Right kidney (tissue), 9 donors: ENCODE measurements at places on chromosomes 5 and 9.

GRCh38 chr5:154260224-154260927, 69.8 kb downstream of the GALNT10 start:
- no peak for DNase-seq

GRCh38 chr9:92392690-92393089, 11.7 kb downstream of the OGN start:
- no peak for DNase-seq

DNA sequence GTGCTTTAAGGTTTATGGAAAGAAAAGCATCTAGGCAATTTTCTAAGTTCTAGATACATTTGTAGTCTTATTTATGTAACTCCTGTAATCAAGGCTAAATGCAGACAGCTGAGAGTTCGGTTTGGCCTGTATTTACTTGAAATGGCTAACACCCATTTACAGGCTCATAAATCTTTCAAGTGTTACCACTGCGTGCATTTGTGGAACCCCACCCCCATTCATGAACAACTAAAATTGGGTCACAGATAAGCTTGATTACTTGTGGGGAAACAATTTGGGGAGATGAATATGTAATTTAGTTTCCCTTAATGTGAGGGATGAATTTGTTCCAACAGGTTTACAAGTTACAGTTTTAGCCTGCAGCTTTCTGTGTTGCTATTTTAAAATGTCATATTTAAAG, 360.6 kb downstream of the ARRDC3 start:
- DNase-seq = no peak

GRCh38 chr9:120696551-120697230, 17.6 kb downstream of the MEGF9 start:
- DNase-seq = no peak

- DNase-seq = peak; percentile 90
These were observed 779 bp downstream of the FAM13B start for GRCh38 chr5:138032028-138032571.

DNA sequence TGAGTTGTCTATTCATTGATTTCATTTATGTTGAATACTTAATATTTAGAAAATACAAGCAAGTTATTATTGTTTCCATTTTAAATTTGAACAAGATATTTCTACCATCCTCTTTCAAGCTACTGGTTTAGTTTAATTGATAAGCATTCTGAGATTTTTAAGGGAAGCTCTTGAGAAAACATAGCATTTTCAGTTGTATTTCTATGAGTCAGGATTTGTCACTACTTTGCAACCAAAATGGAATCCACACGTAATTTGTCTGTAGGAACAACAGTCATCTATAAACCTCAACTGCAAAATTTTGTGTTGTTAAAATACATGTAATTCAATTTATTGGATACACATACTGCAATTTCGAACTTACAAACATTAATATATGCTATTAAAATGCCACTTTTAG, 74.0 kb downstream of the PRR16 start:
- DNase-seq = no peak

DNA sequence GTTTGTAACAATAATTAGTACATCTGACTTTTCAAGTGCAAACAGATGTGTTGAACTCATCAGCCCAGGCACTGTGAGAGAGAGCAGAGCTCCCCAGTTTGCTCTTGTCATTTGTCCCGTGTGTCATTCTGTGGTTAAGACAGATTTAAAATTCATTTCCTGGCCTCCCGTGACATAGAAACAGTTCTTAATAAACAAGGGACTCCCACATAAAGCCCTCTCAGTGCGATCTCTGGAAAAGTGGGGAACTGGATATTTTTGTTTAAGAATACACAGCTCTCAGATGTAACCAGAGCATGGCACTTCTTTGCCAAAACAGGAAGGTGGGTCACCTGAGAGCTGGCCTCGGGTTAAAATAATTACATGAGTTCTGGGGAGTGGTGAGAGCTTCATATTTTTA, 58.6 kb downstream of the PRKACG start:
- peak; percentile 41 for DNase-seq

- no peak for DNase-seq
These were observed 64.7 kb downstream of the CSF2 start for GRCh38 chr5:132138260-132138659.

GRCh38 chr5:95707055-95707454, 24.1 kb upstream of the RHOBTB3 start:
- no peak for DNase-seq

DNA sequence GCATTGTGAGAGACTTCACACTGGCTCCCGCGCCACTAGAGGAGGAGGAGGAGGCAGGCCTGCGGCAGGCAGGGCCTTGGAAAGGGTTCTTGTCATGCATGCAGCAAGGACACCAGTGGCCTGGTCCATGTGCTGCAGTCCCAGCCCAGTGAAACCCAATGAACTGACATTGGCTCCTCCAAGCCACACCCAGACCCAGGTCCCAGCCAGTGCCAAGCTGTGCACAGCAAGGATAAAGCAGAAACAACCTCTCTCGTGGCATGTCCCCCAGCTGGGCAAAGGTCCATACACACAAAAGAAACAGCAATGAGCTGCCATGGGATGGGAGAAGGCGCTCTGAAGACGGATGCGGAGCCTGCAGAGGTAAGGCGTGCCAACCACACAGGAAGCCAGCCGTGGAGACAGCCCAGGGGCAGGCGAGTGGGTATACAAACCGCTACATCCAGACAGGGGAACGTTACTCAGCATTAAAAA, 89.2 kb downstream of the SEMA4D start:
- no peak for DNase-seq

- DNase-seq = no peak
These were observed 920.9 kb upstream of the CTNND2 start for GRCh38 chr5:12825163-12825562.

DNA sequence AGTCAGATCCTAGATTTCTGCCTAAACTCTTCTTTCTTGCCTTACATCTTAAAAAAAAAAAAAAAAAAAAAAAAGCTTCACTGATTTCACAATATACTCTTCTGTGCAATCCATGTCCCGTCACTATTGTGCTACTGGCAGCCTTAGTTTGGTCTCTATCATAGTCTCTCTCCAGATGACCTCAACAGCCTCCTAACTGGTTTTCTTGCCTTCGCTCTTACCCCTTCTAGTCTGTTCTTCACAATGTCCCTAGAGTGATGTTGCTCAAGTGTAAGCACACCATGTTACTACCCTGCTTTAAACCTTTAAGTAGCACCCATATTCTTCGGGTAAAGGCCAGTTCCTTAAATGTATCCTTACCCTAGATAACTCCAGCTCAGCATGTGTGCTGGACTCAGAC, 25.8 kb downstream of the CD180 start:
- DNase-seq = no peak

DNA sequence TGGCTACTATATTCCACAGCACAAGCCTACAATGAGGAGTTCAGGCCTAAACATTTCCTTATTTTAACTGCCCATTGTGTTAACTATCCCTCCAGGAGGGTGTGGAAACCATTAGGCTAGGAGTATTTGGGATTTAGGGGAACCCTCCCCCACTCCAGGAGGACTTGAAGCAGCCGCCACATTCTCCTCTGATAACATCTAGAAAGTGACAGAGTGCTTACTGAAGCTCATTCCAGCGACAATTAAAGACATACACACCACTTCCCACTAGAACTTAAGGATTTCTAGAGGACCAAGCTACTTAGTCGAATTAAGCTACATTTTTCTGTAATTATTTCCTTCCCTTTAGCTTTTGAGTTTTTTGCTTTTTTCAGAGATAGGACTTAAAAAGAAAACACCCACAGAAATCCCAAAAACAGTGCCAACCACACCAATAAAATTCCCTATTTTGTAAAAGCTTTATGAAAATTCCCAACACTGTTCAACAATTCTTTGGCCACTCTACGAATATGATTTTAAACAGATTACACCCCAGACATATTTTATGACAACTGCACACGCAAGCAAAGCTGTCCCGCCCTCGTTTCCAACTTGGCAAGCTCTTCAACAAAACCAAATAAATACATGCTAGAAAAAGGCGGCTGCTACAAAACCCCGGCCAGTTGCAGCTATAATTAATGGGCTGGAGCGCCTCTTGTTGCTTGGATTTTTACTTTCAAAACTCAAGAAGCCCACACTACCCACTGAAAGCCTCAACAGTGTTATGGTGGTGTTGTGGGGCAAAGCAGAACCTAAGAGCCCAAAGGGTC, 4.5 kb downstream of the ROR2 start:
- peak; percentile 41 for DNase-seq

- DNase-seq = no peak
These were observed 34.2 kb upstream of the TIFAB start for GRCh38 chr5:135486131-135487036.

- DNase-seq = no peak
These were observed 17.3 kb downstream of the CTXN3 start for GRCh38 chr5:127666043-127666716.

- DNase-seq = no peak
These were observed 454.9 kb downstream of the ENC1 start for GRCh38 chr5:74185599-74185998.

- DNase-seq = peak; percentile 65
These were observed 371.4 kb downstream of the NTRK2 start for GRCh38 chr9:85040821-85041465.

DNA sequence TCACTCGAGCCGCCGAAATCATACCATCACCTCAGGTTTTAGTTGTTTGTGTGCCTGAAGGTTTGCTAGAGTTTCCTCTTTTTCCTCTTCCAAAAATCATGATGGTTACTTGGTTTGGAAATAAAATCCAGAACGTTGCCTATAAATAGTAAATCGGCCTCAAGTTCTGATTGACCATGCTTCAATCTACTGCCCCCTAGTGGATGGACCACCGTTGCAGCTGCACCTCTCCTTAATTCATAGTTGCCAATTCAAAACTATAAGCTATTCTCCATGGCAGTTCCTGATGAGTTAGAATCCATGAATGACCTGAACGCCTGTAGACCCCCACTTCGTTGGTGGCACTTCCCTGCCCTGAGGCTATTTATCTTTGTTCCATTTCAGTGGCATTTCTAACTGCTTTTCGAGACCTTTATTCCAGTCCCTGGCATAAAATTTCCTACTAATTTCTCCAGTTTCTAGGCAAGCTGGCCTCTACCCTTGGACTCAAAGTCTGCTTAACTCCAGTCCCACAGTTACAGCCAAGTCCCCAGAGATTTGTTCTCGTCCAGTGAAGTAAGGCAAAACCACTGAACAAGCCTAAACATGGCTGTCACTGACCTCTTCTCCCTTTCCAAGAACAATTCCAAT, 422.6 kb downstream of the EFNA5 start:
- DNase-seq = no peak

GRCh38 chr5:15598294-15598902, 98.4 kb downstream of the FBXL7 start:
- DNase-seq = no peak

DNA sequence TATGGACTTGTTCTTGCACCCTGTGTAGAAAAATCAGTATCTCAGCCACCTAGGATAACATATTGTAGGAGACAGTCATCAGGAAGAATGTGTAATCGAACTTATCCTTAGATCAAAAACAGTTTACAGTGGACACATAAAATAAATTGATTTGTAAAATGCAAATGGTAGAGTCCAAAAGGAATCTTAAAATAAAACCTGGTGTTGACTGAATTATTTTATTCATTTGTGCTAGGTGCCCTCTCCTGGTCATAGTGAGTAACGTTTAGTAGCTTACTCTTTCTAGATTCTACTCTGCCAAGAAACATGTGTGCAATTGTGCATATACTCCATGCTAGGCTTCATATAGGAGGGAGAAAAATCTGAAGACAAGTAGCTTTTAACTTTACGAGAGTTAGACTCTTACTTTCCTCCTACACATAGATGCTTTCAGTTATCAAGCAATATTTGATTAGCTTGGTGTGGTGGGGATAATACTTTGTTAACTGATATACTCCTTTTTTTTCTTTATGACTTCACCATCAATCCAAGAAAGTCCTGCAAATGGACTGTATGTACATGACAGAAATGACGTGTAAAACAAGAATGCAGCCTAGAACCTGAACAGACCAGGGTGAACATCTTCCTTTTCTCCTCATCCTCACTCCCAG, 23.7 kb upstream of the LOX start:
- no peak for DNase-seq

- DNase-seq = no peak
These were observed 214.1 kb upstream of the ANKRD55 start for GRCh38 chr5:56447232-56447631.

DNA sequence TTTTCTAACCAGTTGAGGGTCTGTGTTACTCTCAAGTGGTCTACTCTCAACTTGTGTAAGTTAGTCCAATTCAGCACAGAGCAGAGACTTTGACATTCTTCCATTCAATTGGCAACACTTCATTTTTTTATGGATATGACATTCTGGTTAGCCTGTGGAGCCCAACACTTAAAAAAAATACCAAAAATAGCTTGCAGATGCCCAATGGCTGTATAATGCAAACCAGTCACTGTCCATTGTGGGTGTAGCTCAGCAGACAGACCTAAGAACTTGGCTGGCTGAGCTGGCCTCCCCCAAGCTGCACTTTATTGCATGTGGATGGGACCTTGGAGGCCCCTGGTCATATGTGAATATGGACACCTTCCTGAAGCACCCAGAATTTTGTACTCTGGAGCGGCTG, 103.2 kb downstream of the DPYSL3 start:
- DNase-seq = no peak

DNA sequence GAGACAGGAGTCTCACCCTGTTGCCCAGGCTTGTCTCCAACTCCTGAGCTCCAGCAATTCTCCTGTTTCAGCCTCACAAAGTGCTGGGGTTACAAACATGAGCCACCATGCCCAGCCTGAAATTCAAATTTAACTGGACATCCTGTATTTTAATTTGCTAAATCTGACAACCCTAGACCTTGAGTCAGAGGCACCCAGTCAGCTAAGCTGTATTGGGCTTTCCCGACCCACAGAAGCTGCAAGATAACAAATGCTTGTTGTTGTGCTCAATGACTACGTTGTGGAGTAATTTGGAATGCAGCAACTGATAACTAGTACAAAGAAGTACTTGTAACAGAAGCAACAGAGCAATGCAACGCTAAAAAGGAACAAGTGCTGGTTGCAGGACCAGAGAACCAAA, 533.1 kb downstream of the NTRK2 start:
- no peak for DNase-seq

DNA sequence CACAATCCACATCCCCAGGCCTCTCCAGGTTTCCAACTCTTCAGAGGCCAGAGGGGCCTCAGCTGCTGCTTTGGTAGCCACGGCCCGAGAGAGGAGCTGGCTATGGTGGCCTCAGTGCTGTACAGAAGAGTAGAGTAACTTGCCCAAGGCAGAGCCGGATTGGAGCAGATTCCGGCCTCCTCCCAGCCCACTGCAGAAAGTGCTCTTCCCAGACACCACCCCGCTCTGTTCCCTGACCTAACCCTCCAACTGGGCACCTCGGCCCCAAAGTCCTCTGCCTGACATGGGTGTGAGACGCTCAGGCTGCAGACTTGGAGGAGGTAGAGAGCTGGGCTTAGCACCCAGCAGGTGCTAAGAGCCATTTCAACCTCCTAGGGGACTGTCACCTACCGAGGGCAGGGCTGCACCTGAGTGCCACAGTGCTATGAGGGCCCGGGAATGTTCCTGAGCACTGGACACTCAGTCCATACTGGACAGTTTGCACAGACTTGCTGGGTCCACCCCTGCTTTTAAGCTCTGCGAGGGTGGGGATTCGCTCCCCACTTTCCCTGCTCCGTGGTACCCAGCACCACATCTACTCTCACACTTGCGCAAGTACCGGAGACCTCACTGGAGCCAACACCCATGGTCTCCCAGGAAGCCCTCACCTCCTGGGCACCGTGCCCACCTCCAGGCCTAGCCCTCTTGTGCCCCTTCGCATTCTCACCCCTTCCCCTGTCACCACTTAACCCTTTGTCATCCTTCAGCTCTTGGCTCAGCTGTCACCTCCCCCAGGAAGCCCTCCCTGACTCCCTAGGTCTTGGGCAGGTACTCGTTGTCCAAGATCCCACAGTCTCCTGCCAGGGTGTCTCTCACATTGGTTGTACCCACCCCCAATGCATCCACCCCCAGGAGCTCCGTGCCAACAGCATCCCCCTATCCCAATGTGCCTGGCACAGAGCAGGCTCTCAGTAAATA, 49.8 kb downstream of the DBH start:
- no peak for DNase-seq
